GOT3 (cell line): ENCODE measurements at places on chromosomes 7 and 10.

GRCh38 chr10:69728335-69728870, 73.3 kb upstream of the COL13A1 start:
- DNase-seq: no peak

DNA sequence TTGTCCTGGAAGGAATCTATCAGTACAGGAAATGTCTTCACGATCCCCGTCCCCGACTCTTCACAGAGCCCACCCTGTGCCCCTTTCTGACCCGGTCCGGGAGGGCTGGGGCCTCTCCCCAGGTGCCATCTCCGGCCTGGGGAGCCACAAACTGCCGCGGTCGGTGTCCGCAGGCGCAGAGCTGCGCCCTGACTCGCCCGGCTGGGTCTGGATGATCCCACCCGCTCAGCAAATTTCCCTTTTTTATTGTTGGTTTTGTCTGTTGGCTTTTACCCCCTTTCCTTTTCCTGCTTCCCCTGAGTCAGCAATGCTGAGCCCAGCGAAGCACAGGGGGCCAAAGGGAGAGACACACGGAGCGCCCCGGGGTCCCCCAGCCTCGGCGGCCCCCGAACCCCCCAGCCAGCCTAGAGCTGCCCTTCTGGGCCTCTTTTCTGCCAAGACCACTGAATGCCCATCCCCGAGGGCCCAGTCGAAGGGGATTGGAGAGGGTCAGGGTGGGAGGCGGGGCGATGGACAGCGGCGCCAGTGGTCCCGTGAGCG, 30.9 kb downstream of the LEP start:
- DNase-seq: no peak

DNA sequence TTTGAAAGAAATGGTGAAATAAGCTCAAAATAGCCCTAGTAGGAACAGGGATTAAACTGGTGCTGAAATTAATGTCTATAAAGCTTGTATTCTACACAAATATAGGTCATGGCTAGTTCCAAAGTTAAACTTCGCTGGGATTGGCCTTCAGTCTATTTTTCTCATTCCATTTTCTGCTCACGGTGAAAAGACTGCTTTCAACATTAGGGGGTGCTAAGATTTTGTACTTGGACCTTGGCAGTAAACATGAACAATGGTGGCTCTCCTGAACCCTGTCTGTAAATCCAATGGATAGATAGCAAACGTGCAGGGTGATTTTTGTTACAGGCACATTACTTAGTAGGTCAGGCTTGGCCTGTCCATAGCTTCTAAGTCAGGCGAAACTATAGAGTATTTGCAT, 36.0 kb upstream of the RSU1 start:
- DNase-seq: no peak

- no peak for DNase-seq
Measured at GRCh38 chr7:6106140-6106904, 75.1 kb downstream of the ANKRD61 start.

DNA sequence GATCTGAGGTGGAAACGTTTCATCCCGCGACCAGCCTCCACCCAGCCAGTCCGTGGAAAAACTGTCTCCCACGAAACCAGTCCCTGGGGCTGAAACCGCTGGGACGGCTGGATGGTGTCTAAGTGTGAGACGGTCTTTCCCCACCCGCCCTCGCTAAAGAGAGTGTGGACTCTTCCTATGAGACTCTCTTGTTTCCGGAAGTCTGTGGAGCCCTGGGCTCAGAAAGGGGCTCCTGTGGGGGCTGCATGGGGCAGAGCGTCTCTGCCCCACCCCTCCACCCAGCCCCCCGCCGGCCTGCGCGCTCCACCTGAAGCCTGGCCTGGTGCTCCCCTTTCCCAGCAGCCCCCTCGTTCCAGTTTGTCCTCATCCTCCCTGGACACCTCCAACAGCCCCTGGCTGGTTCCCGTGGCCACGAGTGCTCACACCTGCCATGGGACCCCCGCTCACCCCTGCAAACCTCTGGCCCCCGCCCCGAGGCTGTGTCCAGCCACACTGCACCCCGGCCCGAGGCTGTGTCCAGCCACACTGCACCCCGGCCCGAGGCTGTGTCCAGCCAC, 28.7 kb downstream of the CFAP46 start:
- no peak for DNase-seq

DNA sequence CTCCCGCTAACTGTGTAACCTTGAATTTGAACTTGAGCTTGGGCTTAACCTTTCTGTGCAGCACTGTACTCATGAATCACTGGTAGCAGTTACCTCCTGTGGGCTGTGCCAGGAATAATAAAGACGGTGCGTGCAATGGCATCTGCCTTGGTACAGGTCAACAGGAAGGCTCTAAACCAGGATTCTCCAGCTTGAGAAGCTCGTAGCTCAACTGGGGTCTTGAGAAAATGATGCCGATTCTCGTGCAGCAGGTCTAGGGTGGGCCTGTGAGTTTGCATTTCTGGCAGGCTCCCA, 112.5 kb upstream of the ANLN start:
- no peak for DNase-seq

GRCh38 chr10:60878224-60878623, 65.8 kb downstream of the RHOBTB1 start:
- no peak for DNase-seq

DNA sequence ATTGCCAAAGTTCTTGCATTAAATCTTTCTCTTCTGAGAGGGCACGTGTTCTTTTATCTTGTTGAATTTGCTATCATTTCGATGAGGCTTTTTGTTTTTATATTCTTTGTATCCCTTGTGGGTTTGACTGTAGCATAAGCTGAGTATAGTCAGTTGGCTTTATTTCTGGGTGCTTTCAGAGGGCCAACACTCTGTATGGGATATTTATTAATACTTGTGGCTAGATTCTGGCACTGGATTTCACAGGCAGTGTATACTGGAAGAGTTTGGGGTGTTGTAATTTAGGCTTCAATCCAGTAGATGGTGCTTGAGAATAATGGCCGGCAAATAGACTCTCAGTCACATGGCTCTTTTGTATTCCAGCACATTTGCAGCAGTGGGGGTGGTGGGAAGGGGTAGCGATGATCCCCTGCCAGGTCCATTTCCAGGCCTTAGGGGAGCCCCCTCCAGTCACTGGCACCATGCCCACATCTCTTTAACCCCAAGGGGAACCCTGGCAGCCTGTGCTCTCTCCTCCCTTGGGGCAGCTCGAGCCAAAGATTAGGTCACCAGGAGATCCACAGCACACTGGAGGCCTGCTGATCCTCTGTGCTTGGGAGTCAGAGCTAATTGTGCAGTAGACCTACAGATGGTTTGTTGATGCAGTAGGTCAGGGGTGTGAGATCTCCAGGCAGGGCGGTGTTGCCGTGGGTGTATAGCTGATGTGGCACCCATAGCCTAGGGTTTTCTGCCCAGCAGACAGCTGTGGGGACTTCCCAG, 81.8 kb downstream of the PTPN20 start:
- DNase-seq: no peak

DNA sequence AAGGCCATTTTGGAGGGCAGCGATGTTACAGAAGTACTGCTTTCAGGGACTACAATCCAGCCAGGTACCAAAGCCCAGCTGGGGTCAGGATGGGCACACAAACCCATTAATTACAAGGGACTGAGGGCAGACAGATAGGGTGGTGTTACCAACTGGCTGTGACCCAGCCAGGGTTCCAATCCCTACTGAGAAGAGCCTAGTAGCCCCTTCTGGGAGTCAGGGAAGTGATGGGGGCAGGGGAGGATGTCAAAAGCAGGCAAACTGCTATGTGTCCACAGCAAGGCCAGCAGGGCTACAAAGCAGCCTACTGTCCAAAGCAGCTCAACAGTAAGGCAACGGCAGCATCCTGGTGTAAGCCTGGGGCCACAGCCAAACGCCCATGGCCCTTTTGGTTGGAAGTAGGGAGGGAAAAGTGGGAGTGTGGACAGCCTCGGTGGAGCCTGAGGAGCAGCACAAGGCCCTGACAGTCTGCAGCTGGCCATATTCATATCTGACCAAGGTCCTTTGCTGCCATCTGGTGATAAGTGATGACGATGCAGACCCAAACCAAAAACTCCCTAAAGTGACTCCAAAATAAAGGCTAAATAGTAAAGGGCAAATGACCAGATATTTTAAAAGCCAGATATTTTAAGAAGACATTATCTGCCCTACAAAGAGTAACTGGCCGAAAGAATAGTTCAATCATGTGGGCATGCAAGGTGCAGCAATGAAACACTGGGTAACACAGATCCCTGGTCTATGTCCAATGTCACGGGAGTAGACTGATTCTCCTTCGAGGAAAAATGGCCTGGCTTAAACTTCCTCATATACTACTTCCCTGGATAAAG, 56.9 kb downstream of the XPNPEP1 start:
- DNase-seq: no peak

DNA sequence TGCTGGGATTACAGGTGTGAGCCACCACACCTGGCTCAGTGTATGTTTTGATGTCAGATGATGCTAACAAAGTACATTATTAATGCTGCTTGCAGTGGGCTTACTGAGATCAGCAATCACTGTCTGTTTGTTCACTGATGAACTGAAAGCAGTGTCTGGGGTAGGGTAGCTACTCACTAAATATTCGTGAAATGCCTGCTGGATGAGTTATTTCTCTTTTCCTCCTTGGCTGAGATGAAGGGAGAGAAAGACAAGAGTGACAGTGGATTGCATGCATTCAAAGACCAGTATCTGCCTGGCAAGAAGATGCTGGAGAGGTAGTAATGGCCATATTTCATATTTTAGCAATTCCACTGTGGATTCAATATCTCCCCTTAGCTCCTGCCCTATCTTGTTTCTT, 32.3 kb downstream of the FAM107B start:
- DNase-seq: no peak

DNA sequence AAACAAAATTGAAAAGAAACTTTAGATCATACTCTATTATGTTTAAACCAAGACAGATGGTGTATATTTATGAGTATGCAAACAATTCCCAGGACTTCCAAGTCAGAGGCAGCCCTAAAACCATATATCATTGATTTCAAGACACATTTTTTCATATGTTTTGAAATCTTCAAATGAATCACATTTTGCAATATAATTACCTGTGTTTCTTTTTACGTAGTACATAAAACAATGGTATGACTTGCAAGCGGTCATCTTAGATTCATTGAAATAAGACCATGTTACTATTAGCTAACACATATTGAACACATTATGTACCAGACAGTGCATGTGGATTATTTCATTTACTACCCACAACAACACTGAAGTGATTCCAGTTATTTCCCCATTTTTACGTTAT, 14.9 kb downstream of the SMURF1 start:
- no peak for DNase-seq

GRCh38 chr7:44077681-44078091, 4.6 kb downstream of the POLM start:
- DNase-seq: no peak

DNA sequence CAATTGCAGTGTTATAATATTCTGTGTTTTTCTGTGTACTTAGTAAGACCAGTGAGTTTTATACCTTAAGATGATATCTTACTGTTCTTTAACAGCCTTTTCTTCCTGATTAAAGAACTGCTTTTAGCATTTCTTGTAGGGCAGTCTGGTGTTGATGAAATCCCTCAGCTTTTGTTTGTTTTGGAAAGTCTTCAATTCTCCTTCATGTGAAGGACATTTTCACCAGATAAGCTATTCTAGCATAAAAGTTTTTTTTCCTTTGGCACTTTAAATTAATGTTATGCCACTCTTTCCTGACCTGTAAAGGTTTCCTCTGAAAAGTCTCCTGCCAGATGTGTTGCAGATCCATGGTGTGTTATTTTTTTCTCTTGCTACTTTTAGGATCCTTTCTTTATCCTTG, 1059.8 kb downstream of the LRMDA start:
- DNase-seq: no peak

DNA sequence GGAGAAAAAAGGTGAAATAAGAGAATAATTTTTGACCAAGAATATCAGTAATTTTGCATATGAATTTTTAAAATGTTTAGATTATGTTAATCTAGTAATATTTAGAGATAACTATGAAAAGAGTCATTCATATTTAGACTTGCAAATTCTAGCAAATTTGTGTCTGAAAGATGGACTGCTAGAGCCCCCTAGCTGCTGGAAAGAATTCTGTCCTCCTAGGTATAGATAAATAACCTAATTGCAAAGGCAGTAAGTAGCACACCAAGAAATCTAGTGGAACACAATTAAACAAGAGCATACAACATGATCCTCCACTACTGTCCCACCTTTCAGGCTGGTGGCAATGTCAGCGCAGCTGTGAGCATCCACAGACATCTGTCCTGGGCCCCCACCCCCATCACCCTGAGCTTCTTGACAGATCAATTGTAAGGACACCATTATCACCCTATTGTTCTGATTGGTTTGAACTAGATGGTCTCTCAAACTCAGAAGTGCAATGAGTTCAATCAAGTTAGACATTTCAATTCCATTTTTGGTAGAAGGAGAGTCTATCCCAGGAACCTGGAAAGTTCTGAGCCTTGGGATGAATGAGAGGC, 15.0 kb upstream of the GFRA1 start:
- no peak for DNase-seq

GRCh38 chr7:77657427-77658224, 38.6 kb upstream of the RSBN1L start:
- DNase-seq: no peak

DNA sequence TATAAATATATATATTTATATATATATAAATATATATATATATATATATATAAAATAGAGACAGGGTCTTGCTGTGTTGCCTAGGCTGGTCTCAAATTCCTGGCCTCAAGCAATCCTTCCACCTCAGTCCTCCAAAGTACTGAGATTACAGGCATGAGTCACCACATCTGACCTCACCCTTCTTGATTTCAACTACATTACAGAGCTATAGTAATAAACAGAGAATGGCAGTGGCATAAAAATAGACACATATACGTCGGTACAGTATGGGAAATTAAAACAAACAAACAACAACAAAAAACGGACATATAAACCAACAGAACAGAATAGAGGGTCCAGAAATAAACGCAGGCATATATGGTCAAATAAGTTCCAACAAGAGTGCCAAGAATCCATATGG, 77.6 kb upstream of the PPP1R3A start:
- no peak for DNase-seq

DNA sequence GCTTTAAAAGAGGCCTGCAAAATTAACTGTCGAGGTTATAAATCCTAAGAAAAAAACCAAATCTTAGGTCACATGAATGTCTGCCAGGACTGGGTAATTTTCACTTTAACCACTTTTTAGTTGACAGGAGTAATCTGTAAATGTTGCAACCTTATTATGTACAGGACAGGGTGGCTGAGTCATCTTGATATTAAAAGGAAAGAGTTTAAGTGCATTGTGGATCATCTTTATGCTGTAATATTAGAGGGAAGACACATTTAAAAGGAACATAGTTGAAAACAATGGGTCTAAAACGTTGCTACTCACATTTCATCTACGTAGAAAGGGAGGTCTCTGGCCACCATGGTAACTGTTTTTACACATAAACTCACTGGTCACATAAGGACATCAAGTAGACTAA, 115.5 kb downstream of the LSMEM1 start:
- DNase-seq: no peak

DNA sequence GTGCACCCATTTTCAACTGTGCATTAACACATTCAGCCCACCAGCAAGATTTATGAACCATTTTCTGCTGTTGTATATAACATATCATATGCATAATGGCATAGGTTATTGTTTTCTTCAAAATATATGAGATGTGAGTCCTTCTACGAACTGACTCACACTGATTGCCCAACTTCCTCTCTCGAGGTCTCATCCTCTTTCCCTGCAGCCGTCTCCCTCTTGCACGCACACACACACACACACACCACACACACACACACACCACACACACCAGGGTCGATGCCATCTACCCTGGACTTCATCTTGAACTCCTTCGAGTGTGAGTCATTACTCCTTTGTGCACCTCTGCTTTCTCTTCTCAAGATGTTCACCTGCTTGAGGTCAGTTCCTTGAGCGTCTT, 36.7 kb downstream of the EGFR start:
- DNase-seq: no peak

GRCh38 chr10:124243702-124244121, 150.3 kb upstream of the CHST15 start:
- DNase-seq: no peak
